Activated naive CD4-positive, alpha-beta T cell treated with Interleukin-2 at 50 U/mL for 16 hours (primary cell): ENCODE measurements at places on chromosomes 4 and X.

GRCh38 chr4:44038811-44039210 is 409.8 kb downstream of the KCTD8 start:
- DNase-seq: no peak

- no peak for DNase-seq
Measured at GRCh38 chr4:5908876-5909427, 16.1 kb upstream of the CRMP1 start.

- DNase-seq: no peak
Measured at GRCh38 chrX:153800746-153801145, 6.3 kb downstream of the SSR4 start.

GRCh38 chrX:71515038-71515396 is 17.9 kb upstream of the OGT start:
- DNase-seq: no peak

GRCh38 chrX:72002875-72003274 is 92.2 kb downstream of the NHSL2 start:
- DNase-seq: no peak

GRCh38 chr4:115275615-115276014 is 162.2 kb upstream of the NDST4 start:
- no peak for DNase-seq

DNA sequence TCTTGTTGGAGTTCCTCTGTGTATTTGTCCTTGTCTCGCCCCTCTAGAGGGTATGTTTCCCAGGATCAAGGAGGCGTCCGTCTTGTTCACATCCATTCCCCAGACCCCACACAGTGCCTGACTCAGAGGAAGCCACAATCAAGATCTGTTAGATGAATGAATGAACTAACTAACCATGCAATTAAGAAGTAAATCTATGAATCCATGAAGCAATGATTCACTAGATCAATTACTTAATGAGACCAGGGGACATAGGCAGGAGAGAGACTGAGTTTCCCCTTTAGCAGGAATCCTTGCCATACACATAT is 11.9 kb downstream of the BLOC1S4 start:
- no peak for DNase-seq

DNA sequence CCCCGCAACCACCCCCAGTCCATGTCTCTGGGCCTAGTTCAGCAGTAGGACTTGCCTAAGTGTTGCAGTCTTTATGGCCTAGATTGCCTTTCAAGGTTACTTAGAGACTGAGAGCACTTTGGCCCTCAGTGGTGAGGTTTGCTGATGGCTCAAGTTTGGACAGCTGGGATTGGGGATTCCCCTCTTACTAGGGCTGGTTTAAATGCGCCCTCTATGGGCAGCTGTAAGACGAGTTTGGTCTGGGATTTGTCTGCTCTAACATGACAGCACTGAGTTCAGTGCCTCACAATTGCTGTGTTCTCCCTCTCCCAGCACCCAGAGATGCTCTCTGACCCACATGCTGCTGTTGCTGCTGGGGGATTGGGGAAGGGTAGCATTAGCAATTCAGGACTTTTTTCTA is 23.1 kb downstream of the DACH2 start:
- DNase-seq: no peak

DNA sequence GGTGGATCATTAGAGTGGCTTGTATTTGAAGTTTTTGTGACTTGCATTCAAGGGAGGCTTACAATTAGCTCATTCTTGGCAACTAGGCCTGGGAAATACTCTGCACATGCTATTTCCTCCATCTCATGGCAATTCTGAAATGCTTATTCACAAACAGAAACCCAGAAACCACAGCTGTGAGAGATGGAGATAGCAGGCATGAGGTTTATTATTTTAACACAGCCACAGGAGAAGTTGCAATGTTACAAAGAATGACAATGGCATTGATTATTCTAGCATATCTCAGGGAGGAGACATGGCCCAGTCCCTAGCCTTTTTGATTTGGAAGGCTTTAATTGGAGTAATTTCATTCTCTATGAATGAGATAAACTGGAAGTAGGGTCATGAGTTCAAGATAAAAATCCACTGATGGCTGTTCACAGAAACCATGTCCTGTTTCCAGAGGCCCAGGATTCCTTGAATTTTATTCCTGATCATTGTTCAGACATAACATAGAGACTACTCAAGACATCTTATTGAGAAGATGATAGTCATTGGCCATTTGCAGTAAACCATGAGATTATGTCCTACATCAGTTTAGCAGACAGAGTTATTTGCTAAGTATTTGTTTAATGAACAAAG is 123.9 kb downstream of the MID1 start:
- no peak for DNase-seq

- no peak for DNase-seq
Measured at GRCh38 chrX:125846271-125846670, 319.8 kb downstream of the DCAF12L2 start.

- no peak for DNase-seq
Measured at GRCh38 chr4:27189683-27190082, 329.0 kb downstream of the STIM2 start.

- DNase-seq: no peak
Measured at GRCh38 chr4:160537681-160538080, 1434.8 kb downstream of the RAPGEF2 start.

DNA sequence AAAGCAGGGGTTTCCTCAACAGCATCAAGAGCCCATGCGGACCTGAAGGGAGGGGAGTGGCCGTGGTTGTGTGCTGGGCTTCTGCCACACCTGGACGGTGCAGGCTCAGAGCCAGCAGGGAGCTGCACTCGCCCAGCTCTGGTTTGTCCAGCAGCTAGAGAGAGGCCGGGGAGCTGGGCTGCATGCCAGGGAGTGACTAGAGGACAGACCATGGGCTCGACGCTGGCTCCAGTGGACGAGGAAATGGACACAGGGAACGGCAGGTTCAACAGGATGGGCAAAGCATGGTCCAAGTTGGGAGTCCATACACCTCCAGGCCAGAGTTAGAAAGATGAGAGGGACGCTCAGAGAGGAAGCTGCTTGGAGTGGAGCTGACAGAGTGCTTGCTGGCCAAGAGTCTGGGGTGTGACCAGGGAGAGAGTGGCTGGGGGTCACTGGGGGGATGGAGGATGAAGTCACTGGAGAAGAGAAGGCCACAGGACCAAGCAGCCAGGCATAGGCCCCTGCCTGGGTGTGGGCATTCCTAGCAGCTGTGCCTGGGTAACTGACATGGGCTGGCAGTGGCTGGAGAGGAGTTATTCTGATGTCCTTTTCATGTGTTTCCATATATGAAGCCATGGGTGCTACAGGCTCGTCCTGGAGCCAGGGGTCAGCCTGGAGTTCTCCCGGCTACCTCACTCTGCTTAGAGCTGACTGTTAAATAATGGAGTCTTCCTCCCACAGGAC is 42.8 kb downstream of the HTT-AS start:
- no peak for DNase-seq

DNA sequence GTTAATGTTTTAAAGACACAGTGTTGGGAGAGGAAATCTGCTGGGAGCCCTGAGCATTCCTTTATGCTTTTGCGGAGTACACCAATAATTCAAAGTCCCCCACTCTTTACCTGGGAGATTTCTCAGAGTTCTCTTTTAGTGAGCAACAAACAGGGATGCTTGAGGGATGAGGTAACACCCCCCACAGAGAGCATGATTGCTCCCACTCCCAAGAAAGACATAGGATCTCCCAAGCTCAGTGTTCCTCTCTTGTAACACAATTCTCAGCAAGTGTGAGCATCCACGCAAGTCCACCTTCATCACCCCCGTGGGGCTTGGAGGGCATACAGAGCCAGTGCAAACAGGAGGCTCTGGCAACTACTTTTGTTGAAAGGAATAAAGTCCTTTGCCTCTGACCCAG is 36.1 kb downstream of the GSPT2 start:
- no peak for DNase-seq

DNA sequence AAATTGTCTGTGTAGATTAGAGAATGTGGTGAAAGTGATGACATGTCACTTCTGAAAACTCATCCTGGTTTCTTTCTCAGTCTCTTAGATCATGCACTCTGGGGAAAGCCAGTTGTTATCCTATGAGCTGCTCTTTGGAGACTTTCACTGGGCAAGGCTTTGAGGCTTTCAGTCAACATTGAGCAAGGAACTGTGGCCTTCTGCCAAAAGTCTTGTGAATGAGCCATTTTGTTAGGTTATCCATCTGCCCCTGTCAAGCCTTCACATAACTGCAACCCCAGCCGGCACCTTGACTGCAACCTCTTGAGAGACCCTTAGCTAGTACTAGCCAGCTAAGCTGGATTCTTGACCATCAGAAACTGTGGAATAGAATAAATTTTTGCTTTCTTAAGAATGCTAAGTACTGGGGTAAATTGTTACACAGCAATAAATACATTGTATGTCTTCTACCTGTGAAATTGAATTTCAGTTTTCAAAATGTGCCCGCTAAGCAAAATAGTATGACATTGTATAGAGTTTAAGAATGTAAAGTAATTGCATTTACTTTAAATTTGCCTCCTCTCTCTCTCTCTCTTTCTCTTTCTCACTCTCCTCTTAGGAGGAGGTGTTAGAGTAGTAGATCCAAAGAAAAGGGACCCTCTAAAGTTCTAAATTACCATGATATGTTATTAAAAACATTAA is 1273.0 kb downstream of the RAPGEF2 start:
- no peak for DNase-seq

DNA sequence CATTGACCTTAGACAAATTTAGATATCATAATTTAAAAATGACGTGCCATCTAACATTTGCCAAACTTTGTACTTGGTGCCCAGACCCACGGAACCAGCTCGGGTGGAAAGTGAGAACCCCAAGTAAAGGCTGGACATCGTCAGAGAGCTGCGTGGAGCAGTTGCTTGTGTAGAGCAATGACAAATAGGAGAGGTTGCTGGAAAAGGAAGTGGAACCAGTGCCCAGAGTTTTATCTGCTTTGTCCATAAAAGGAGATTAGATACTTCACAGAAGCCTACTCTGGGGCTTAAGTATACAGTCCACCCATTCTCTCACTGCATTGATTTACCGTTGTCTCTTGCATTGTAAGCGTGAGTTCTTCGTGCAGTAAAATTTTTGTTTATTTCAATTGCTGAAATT is 5.4 kb upstream of the TBC1D1 start:
- DNase-seq: no peak

DNA sequence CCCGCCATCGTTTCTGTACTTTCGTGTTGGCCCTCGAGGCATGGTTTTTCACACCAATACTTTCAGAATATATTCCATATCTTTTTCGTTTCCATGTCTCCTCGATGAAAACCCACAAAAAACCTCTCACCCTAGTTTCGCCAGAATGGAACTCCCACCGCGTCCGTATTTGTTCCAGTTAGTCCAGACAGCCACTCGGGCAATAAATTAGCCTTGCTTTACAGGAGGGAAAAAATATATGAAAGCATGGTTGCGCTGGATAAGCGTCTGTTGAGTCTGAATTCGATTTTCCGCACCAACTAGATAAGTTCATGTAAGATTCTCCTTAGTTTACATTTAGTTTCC is 550 bp upstream of the CHM start:
- no peak for DNase-seq

DNA sequence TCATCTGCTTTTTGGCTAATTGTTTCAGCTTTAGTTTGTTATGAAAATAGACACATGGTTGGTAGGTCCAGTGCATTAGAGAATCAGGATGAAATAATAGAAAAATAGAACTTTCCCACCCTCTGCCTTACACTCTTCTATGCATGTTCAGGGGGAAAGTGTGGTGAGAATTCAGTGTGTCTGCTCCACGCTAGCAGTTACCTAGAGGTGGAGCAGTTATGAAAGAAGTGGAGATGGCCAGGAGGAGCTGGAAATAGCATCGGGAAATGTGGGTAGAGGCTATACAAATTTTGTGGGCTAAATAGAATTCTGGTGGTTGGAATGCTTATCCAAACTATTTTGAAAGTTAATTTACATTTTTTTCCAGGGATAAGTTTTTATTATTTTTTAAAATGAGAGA is 91.4 kb upstream of the MAD2L1 start:
- DNase-seq: no peak
